ENCODE measurements at places on chromosomes 12 and 14. TPM values are rescaled to one million over a fixed set of nuclear protein-coding genes. Genes with fewer than 3 reads are reported as not detected.

The INSM2 gene
- total RNA-seq: not detected

The ADAM20 gene
- total RNA-seq: not detected

The TBX5 gene
- total RNA-seq: not detected

The AQP5 gene
- total RNA-seq: not detected

GRCh38 chr12:56337753-56338251 lies 882 bp upstream of the IL23A start:
- H3K27ac ChIP-seq: no peak overlapping the region
- H3K4me1 ChIP-seq: peaks cover 9% of the 10 kb centered on the region
- no peaks in the 10 kb centered on the region for H3K27me3 ChIP-seq
- H3K36me3 ChIP-seq: peaks cover 7% of the 10 kb centered on the region
- DNase-seq: no peak

DNA sequence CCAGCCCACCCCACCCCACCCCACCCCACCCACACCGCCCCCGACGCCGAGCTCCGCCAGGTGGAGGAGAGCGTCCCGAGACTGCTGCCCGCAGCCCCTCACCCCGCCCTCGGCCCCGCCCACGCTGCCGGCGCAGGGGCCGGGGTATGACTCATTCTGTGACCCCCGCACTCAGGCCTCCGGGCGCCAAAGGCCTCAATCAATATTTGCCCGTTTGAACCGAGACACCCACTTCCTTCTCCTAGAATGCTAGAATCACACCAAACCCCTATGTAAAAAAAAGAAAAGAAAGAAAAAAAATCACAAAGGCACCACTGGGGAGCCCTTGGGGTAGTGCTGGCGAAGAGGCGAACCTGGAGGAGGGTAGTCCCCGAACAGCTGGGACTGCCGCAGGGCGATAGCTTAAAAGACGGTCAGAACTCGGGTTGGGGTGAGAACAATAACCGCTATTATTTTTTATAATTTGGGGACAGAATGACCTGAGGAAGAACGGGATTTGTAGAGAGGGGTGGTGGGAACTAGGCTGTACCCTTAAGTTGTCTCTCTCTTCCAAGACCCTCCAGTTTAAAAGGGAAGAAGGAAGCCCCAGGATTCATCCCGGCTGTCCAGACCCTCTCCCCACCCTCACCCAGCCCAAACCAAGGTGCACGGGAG lies 894 bp downstream of the KRT8 start:
- no peaks in the 10 kb centered on the region for H3K4me1 ChIP-seq
- no peaks in the 10 kb centered on the region for H3K36me3 ChIP-seq
- H3K27me3 ChIP-seq: peaks cover 8% of the 10 kb centered on the region
- no peak for DNase-seq

GRCh38 chr14:60691383-60692113 lies 32.6 kb downstream of the SIX4 start:
- no peak for DNase-seq
- H3K27ac ChIP-seq: no peak overlapping the region
- H3K4me1 ChIP-seq: no peaks in the 10 kb centered on the region
- no peak overlapping the region for H3K4me3 ChIP-seq

- no peak overlapping the region for H3K4me3 ChIP-seq
- H3K36me3 ChIP-seq: no peaks in the 10 kb centered on the region
- DNase-seq: no peak
- H3K27ac ChIP-seq: no peak overlapping the region
- H3K4me1 ChIP-seq: no peaks in the 10 kb centered on the region
These were observed 22.2 kb downstream of the COX8C start for GRCh38 chr14:93368996-93369712.

- DNase-seq: no peak
- H3K36me3 ChIP-seq: no peaks in the 10 kb centered on the region
- H3K4me1 ChIP-seq: peaks cover 12% of the 10 kb centered on the region
- H3K27me3 ChIP-seq: no peaks in the 10 kb centered on the region
- no peak overlapping the region for H3K4me3 ChIP-seq
These were observed 244.2 kb upstream of the CLEC14A start for GRCh38 chr14:38500125-38500524.

- no peaks in the 10 kb centered on the region for H3K4me1 ChIP-seq
- DNase-seq: no peak
- H3K36me3 ChIP-seq: no peaks in the 10 kb centered on the region
- H3K27ac ChIP-seq: no peak overlapping the region
- H3K4me3 ChIP-seq: no peak overlapping the region
These were observed 7.5 kb downstream of the CCDC88C start for GRCh38 chr14:91409928-91410718.

- DNase-seq: no peak
- H3K27ac ChIP-seq: no peak overlapping the region
- H3K4me3 ChIP-seq: no peak overlapping the region
- H3K4me1 ChIP-seq: no peaks in the 10 kb centered on the region
These were observed 114.3 kb downstream of the SNAPC1 start for GRCh38 chr14:61876362-61877034.

DNA sequence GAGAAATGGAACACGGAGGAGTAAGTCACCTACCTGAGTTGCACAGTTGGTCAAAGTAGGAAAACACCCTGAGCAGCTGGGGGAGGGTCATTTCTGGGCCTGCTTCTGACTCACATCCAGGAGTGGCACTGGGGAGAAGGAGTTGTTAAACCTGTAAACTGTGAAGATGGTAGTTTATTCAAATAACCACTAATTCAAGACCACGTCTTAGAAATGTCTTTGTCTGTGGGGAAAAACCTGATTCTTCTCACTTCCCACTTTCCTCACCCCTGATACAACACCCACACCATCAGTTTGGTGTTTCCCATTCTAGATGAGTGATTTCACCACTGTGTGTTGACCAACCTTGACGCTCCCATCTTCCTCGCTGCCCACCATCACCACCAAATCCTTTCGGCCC lies 207.1 kb downstream of the ANO4 start:
- no peaks in the 10 kb centered on the region for H3K4me1 ChIP-seq
- H3K27ac ChIP-seq: no peak overlapping the region
- DNase-seq: no peak
- H3K4me3 ChIP-seq: no peak overlapping the region
- H3K27me3 ChIP-seq: no peaks in the 10 kb centered on the region

- no peaks in the 10 kb centered on the region for H3K36me3 ChIP-seq
- H3K4me3 ChIP-seq: no peak overlapping the region
- peaks cover 6% of the 10 kb centered on the region for H3K4me1 ChIP-seq
- DNase-seq: no peak
These were observed 310.0 kb upstream of the DDHD1 start for GRCh38 chr14:53462931-53463778.

DNA sequence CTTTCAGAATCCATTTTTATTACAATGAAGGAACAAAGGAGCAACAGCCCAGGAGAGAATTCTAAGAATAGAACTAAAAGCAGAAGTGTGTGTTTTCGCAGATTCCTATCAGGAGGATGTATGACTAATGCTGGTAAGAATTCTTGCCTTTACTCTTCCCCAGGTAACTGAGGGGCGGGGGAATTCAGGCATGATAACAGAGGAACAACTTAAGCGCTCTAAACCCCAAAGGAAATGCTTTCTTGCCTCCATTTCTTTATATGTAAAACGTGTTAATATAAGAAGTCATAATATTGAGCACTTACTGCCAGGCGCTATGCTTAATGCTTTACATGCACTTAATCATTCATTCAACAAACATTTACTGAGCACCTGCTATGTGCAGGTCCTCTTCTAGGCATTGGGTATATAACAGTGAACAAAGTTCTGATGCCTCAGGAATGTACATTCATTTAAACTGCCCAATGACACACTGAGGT lies 4.5 kb downstream of the HCAR1 start:
- no peak overlapping the region for H3K27ac ChIP-seq
- H3K4me1 ChIP-seq: no peaks in the 10 kb centered on the region
- no peak for DNase-seq
- H3K36me3 ChIP-seq: no peaks in the 10 kb centered on the region
